ENCODE measurements at places on chromosomes 7 and 10. TPM values are rescaled to one million over a fixed set of nuclear protein-coding genes. Genes with fewer than 3 reads are reported as not detected.

- no peak for ATAC-seq
Measured at GRCh38 chr7:101838837-101839483, 21.5 kb downstream of the CUX1 start.

- peak; percentile 65 for ATAC-seq
Measured at GRCh38 chr7:44415510-44415909, 74.9 kb downstream of the NUDCD3 start.

- no peak for ATAC-seq
Measured at GRCh38 chr7:46131916-46132795, 211.1 kb upstream of the IGFBP3 start.

- ATAC-seq = no peak
Measured at GRCh38 chr7:42014625-42015618, 222.1 kb downstream of the GLI3 start.

KCND2 gene
- total RNA-seq = not detected

LRRC18 gene
- total RNA-seq = not detected

ADAMTS14 gene
- 0.19 TPM for total RNA-seq

All from activated T-helper 17 cell treated with anti-CD3 and anti-CD28 coated beads, Interleukin-2, amount 50 U/mL, for 72 hours (primary cell).